ENCODE measurements at places on chromosomes 4 and X.

- no peak for DNase-seq
Observed at GRCh38 chrX:136863826-136864225, 16.7 kb downstream of the RBMX start.

GRCh38 chr4:4659871-4660651 lies 118.2 kb upstream of the STX18 start:
- DNase-seq: no peak

GRCh38 chrX:50941638-50942037 lies 31.1 kb downstream of the BMP15 start:
- no peak for DNase-seq

- no peak for DNase-seq
Observed at GRCh38 chr4:75786938-75787337, 62.6 kb downstream of the USO1 start.

DNA sequence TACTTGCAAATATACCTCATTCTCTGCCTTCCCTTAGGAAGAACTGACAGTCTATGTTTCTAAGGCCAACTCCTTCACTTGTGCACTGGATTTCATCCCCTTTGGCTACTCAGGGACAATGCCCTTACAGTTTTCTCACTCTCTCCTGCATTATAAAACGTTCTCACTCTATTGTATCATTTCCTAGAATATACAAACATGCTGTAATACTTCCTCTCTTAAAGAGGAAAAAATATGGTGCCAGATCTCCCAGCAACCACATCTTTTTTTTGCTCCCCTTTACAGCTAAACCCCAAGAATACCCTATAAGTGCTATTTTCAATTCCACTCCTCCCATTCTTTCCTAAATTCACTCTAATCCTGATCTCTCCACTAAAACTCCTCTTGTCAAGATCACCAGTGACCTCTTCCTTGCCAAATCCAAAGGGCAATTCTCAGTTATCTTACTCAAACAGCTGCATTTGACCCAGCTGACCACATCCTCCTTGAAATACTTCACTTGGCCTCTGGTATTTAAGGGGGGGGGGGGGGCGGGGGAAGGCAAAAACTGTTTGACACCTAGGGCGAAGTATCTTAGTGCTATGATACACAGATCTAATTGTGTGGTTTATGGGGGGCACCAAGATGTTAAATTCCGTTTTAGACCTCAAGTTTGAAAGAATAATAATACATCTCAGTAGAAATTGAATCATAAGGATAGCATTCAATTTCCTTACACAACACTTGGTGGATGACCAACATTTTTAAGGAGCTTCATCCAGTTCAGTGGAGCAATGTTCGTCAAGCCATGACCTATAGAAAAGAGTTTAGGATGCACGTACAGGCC lies 1.6 kb downstream of the RCHY1 start:
- no peak for DNase-seq

DNA sequence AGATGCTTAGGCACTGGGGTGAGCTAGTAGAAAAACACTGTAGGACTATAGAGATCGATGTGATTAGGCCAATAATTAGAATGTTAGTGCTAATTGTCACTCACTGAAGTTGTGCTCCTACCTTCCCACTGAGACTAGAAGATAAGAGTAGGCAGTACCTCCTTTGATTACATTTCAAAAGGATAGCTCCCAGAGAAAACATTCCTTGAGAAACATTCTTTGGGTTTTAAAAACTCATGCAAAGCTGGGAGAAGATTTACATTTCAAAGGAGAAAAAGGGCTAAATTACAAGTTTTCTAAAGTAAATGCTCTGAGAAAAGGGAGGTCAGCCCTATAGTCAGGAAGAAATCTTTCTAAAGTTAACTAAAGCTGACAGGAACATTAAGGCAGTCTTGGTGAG lies 860.3 kb upstream of the NDST4 start:
- DNase-seq: no peak

DNA sequence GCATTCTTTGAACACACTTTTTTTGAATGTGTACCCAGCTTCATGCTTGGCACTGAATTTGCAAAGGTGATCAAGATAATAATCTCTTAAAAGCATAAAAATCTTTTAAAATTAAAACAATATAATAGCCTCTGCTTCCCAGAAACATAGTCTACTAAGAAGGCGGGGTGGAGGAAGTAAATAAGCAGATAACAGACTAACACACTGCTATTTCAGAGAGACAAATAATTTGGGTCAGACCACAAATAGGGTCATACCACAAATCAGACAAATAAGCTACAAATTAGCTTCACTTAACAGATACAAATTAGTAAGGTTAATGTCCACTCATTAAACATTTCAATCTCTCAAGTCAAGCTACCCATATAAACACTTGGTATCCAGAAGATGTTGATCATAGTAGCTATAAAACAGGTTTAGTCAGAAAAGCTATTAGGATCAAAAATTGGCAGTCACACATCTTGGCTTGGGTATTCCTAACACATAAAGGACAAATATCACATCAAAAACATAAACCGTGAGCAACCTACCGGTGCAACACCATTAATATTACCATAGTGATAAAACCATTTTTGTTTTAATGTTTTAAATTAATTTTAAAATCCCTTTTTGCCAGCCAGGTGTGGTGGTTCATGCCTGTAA lies 47.3 kb downstream of the PPP3CA start:
- no peak for DNase-seq

DNA sequence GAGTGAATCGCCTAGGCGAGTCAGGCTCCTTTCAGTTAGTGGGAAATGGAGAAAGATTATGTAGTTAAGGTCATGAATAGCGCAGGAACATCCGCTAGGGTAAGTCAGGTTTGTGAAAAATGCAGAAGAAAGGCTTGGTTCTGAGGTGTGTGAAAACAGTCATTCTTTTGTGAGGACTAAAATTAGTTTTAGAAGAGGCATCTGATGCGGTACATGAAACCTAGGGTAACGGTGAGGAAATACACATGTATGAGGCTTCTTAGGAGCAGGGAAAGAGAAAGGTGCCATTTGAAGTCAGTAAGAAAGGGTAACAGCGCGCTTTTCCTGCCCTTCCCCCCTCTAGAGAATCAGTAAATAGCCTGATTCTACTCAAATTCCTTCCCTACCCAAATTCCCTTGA lies 570 bp upstream of the RNF128 start:
- DNase-seq: no peak

DNA sequence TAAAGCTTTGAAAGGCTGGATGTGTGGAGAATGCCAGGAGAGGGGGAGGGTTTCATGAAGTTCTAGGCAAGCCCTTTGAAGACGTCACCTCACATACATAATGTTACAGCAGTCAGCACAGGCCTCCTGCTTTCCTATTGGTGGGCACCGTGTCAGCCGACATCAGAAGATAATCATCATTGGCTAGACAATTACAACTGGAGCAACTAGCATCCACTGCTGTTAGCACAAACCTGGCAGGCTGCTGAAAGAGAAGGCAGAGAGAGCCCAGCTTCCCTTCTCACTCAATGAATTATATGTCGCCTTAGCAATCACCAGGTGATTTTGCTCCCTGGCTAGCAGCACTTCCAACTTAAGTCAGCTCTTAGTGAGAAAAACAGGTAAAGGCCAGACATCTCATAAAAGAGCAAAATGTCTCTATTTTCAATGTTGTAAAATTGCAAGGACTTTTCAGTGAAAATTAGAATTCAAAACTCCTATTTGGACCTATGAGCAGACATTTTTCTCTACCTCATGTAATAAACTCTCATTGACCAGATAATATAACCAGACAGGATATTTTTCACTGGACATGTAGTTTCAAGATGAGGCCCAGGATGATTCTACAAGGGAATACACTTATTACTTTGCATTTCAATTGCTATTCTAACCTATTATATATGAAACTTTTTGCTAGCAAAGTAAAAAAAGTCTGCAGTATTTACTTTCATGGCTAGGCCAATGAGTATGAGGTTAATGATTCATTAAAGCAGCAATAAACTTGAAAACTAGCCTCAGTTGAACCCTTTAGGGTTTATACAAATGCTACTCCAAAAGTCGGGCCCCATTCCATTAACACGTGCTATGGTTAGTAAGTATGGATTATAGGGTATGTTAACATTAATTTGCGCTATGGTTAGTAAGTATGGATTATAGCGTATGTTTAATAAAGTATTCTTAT lies 4.3 kb downstream of the ELOVL6 start:
- peak; percentile 78 for DNase-seq

DNA sequence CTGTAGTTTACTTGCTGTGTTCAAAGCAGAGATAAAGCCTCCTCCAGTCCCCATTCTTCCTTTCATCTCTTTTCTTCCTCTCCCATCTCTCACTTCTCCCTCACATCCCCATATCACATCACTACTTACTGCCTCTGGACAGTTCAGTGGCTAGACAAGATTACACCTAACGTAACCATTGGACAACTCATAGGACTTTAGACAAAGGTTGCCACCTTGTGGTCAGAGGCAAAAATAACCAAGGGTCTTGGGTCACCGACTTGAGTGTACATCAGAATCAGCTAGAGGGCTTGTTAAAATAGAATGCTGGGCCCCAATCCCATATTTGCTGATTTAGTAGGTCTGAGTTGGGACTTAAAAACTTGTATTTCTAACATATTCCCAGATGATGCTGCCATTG lies 109.3 kb upstream of the DGKK start:
- peak; percentile 35 for DNase-seq

- peak; percentile 81 for DNase-seq
Observed at GRCh38 chr4:38310446-38311043, 350.3 kb downstream of the PTTG2 start.

All from stimulated activated CD4-positive, alpha-beta T cell treated with anti-CD3 and anti-CD28 coated beads, Interleukin-4, amount 100 ng/mL, for 24 hours (primary cell).